ENCODE measurements at places on chromosomes 5 and 9.

DNA sequence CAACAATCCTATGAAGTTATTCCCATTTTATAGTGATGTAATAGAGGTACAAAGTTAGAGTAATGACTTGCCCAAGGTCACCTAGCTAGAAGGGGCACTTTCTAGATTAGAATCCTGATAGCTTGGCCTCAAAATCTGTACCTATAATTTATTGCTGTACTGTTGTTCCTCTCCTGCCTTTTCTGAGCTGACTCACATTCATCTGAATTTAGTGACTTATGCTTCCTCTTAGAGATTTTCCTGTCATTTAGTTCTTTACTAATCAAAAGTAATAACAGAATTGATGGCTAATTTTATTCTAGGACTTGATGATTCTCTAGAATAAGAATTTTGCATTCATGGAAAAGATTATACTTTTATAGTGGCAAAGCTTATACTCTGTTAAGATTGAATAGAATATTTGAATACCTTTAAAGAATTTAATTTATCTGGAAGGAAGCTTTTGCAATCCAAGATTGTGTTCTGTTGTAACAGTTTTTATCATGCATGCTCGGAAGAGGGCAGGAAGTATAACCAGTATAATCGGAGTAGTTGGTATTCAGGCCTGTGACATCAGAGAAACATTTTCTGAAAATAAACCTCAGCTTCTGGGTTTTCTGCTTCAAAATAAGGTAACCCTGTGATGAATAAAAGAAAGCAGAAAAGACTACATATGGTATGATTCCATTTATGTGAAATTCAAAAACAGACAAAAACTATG, 21.3 kb downstream of the CYSTM1 start:
- no peak for DNase-seq

DNA sequence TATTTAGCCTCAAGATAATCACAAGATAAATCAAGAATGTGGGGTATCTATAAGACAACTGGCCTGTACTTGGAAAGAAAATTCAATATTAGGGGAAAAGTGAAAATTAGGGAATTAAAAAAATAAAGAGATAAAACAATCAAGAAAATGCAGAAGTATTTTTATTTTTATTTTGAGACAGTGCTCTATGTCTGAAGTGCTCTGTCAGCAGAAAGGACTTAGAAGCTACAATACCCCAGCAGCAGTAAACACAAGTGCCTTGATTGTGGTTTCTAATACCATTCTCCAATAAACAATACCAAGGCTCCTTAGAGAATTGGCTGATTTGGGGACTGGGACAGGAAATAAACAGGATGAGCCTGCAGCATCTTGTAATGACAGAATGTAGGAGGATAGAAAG, 144.9 kb downstream of the RFK start:
- DNase-seq: no peak

- no peak for DNase-seq
Measured at GRCh38 chr5:164277720-164278119, 772.3 kb downstream of the MAT2B start.

- DNase-seq: no peak
Measured at GRCh38 chr9:128416432-128417019, 4.1 kb upstream of the CERCAM start.

DNA sequence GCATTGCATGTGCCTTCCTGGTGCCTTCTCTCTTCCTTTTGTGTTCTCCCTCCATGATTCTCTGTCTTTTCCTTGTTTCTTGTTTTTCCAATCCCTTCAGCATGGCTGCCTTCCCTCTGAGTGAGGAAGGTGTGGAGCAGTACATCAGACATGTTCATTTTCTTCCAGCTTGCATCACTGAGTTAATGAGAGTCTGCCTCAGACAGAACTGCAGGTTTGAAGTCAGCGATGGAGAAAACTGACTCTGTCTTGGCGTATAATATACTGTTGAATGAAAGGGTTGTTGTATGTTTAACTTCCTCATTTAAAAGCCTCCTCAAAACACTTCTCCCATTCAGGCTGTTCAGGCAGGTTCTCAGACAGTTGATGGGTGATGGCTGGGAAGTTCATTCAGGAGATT, 129.3 kb downstream of the KDM4C start:
- no peak for DNase-seq

GRCh38 chr9:71355884-71356283, 234.5 kb upstream of the TRPM3 start:
- no peak for DNase-seq

- no peak for DNase-seq
Measured at GRCh38 chr5:5335107-5335506, 87.4 kb upstream of the ICE1 start.

GRCh38 chr9:18739127-18739526, 265.2 kb downstream of the ADAMTSL1 start:
- no peak for DNase-seq

DNA sequence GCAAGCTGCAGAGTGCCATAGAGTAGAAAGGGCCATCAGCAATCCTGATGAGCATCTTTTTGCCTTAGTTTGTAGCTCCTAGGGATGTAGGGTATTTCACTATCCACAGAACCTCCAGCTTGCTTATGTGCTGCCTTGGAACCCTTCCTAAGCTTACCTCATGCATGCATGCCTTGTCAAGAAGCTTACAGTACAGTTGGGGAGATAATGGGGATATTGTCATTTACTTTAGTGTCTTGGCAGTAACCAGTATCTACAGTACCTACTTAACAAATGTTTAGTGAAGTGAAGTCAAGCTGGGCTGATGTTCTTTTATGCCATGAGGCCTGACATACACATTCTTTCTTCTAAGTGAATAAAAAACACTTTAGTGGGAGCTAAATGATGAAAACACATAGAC, 164.6 kb upstream of the PPP1R2B start:
- no peak for DNase-seq

DNA sequence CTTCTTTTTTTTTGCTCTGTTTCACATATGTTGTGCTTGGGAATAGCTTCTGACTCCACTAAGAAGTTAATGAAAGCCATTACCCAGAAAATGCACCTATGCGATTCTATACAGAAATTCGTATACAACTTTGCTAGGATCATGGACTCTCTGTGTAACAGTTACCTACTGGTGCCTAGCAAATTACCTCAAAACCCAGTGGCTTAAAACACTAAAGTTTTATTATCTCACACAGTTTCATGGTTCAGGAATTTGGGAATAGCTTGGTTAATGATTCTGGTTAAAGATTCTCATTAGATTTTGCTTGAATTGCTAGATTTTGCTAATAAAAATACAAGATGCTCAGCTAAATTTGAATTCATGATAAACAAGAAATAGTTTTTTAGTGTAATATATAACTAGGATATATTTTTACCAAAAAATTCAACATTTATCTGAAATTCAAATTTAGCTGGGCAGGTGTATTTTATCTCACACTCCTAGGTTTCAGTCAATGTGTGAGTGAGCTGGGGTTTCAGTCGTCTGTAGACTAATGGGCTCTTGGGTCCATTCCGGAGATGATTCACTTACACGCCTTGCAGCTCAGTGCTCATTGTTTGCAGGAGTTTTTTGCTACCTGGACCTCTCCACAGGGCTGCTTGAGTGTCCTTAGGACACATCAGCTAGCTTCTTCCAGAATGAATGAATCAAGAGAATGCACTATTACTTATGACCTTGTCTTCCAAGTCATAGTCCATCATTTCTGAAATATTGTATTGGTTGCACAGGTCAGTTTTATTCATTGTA, 75.1 kb downstream of the MROH2B start:
- DNase-seq: no peak

DNA sequence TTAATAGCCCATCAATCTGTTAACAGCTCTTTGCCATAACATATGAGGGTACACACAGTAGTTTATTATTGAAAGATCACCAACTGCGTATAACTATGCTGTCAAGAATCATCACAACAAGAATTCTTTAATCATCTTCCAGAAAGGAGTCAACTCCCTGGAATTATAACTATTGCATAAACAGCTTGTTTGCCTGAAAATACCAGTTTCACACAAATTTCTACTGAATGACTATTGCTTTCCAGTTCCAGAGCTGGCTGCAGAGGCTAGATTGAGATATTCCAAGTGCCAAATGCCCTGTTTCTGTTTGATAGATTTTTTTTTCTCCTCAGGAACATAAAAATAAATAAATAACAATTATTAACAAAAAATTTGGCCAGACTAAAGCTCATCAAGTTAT, 444.7 kb downstream of the TLE1 start:
- DNase-seq: no peak

- DNase-seq: peak; percentile 64
Measured at GRCh38 chr5:61625681-61626621, 293.9 kb downstream of the ZSWIM6 start.

DNA sequence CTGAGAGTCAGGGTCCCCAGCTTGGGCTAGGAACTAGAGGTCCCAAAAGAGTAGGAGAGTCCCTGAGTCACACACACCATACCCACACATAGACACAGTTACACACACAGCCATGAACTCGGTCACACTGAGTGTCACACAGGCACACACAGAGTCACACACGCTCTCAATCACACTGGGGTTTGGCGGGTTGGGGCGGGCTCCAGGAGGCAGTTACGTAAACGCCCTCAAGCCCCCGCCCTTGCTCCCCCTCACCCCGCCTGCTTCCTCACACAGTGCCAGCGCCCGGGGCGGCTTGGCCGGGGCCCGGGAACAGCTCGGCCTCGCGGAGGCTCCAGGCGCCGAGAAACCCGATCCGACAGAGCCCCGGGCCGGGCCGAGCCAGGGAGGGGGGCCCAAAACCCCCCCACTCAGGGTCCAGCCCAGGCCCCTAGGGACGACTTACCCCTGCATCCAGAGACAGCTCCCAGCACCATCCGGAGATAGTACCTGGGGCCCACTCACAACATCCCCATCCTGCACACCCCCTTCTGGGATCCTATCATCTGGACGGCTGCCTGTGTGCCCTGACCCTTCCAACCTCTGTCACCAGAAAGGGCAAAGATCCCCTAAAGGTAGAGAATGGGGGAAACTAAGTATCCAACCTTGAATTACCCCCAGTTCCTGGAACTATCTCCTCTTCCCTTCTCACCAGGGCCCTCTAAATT, 3.5 kb upstream of the CNTFR start:
- DNase-seq: no peak

GRCh38 chr5:81020478-81021167, 60.5 kb downstream of the RASGRF2 start:
- no peak for DNase-seq

- DNase-seq: no peak
Measured at GRCh38 chr5:55306641-55307382, 682 bp downstream of the DHX29 start.

GRCh38 chr5:1175015-1175414, 26.4 kb upstream of the SLC6A19 start:
- DNase-seq: no peak

DNA sequence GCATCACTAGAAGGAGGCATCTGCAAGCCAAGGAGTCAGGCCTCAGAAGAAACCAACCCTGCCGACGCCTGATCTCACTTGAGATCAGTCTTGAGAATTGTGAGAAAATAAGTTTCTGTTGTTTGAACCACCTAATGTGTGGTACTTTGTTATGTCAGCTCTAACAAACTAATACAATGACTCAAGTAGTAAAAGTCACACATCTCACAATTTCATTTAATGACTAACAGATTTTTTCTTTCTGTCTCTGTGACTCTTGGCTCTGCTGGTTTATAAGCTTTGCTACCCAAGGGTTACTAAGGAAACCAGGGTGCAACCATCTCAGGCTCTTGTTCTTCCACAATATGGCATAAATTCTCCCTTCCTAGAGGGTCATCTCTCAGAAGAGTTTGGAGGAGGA, 315.8 kb upstream of the GRAMD2B start:
- DNase-seq: no peak

GRCh38 chr5:83035373-83036100, 41.7 kb downstream of the TMEM167A start:
- DNase-seq: no peak

- DNase-seq: no peak
Measured at GRCh38 chr5:17147170-17147569, 70.3 kb upstream of the BASP1 start.

DNA sequence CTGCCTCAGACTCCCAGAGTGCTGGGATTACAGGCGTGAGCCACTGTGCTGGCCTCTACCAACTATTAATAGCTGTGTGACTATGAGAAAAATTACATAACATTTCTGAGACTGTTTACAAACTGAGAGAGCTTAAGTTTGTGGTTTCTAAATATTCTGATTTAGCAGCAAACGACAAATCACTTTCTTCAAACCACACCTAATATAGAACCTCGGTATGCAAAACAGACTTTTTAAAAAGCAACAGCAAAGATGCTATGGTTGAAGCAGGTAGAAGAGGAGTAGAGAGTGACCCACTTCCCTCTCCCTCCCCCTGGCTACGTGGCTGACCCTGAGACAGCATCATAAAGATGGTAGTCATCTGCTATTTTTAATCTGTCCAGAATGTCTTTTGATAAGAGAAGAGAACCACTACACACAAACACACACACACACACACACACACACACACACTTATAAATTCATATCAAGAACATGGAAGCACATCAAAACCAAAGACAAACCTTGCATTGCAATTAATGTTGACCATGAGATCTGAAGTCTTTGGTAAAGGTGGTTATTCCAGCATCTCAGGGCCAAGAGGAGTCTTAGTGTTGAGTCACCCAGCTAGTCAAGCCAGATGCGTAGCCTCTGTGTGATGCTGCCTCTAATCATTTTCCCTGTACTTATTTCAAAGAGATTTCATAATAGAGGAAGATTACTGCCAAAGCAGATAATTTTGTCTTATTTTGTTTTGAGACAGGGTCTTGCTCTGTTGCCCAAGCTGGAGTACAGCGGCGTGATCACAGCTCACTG, 58.1 kb upstream of the TMEM215 start:
- DNase-seq: no peak

DNA sequence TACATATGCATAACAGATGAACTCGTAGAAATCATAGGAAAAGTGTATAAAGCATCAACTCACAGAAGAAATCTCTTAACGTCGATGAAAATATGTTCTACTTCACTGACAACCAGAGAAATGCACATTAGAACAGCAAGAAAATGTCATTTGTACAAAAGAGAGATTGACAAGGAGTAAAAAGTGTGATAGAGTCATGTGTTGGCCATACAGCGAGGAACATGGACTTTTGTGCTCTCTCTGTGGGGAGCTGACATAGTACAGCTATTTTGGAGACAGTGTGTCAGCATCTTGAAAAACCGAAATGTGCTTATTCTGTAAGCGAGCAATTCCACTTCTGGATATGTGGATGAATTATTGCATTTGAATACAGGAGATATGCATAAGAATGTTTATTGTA, 477.9 kb downstream of the ICE1 start:
- no peak for DNase-seq

GRCh38 chr5:24817966-24818365, 173.2 kb upstream of the CDH10 start:
- no peak for DNase-seq

DNA sequence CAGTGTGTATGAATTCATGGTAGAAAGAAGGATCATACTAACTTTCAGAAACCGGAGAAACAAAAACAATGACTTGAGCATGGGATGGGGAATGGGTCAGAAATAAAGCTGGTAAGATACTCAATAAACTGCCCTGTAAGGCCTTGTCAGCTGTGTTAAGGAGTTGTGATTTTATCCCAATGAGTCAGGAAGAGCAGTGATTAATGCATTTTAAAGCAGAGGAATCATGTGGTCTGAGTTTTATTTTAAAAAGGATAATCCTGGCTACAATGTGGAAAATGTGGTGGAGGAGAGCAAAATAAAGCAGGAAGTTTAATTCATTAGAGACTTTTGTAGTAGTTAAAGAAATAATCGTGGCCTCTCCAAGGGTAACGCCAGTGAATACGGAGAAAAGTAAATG, 28.7 kb downstream of the DHX29 start:
- DNase-seq: no peak

GRCh38 chr9:3124001-3124400, 280.1 kb upstream of the PUM3 start:
- DNase-seq: no peak

GRCh38 chr5:81843845-81844244, 92.9 kb upstream of the SSBP2 start:
- DNase-seq: no peak
